KBM-7 (cell line): ENCODE measurements at places on chromosomes 4 and X.

DNA sequence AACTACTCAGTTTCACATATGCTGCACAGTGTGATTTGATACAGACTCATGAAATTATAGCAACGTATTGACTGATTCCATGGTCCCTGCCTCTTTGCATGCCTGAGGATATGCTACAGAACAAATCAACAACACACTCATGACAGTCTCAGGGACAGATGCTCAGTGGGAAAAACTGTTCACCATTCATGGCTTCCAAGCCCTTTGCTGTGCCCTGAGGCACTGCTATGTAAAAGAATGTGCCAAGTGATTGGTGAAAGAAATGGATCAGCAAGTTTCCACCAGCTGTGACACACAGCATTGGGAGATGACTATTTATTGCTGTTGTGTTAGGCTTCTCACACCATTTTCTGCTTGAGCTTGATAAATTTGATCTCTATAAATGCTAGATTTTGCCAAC, 825.6 kb upstream of the INTU start:
- DNase-seq: no peak

DNA sequence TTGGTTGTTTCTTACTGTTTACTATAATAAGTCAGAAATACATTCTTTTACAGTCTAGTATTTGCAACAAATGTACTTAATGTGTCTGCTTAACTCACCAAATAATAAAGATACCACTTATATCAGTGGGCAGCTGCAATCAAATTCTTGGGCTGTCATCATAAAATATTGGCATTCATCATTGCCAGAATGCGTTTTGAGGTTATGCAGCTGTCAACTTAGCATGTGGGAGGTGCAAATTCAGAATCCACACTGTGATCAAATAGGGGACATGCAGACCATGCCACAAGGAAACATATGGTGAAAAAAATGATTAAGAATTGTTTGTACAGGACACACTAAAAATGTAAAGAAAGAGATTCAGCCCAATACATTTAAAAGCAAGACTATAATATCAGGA, 86.5 kb downstream of the HCCS start:
- DNase-seq: no peak

DNA sequence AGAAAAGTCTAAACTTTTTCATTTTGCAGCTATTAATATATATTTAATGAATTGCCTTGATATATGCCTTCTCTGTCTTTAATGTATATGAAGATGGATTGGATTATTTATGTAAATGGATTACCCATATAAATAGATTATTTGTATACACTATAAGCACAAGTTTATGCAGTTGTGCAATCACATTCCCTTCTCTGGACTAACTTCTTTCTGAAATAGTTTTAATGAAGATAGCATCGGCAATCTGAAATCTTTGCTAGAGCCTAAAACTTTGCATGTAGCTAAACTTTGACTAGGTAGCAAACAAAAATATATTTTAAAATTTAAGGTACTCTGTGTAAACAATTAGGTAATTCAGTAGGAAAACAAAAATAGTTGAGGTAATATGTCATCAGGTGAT, 127.8 kb downstream of the PCDH7 start:
- no peak for DNase-seq

- DNase-seq: no peak
Observed at GRCh38 chr4:73230865-73231517, 27.6 kb downstream of the ANKRD17 start.

DNA sequence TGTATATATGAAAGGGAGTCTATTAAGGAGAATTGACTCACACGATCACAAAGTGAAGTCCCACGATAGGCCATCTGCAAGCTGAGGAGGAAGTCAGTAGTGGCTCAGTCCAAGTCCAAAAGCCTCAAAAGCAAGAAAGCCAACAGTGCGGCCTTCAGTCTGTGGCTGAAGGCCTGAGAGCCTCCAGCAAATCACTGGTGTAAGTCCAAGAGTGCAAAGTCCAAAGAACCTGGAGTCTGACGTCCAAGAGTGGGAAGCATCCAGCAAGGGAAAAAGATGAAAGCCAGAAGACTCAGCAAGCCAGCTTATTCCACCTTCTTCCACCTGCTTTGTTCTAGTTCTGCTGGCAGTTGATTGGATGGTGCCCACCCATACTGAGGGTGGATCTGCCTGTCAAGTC, 104.1 kb downstream of the IL1RAPL2 start:
- DNase-seq: no peak

GRCh38 chr4:151389311-151389710, 19.7 kb upstream of the FHIP1A start:
- DNase-seq: no peak

DNA sequence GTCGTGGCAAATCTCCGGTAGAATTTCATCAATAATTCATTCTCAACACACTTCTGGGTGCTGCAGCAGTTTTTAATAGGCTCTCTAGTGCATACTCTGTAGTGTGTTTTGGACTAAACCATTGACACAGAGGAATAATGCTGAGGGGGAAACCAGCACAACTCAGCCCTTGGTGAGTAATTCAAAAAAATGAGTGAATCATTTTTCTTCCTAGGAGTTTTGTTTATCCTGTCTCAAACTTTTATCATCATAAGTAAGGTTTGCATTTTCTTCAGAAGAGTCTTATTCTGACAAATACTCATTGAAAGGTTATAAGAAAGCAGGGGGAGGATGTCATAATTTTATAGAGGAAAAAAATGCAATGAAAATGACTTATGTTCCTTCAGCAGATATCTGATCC, 2542.7 kb downstream of the PCDH7 start:
- DNase-seq: no peak

DNA sequence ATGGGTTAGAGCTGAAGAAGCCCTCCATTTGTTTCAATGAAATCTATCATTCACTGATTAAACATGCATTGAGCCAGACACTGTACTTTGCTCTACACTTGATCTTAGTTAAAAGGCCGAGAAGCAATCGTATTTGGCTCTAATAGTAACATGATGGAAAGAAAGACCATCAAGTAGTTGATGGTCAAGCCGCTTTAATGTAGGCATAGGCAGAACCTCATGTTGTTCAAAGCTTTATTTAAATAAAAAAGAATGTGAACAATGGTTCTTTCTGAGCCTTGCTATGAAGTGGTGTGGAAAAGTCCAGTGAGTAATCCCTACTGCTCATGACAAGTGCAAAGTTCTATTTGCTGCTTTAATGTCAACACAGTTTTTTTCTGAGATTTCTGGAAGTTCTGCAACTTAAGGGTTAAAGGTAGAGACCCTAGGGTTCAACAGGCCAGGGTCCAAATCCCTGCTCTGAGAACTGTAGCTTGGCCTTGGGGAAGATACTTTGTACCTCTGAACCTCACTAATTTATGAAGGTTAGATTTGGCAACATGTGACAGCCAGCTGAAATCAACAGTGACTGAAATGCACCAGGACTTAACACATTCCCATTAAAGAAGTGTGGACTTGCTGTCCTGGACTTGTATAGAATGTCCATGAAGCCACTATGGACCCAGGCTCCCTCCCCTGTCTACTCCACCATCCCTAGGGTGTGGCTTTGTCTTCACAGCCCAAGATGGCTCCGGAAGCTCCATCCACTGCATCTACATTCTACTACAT, 17.9 kb upstream of the LAP3 start:
- no peak for DNase-seq

GRCh38 chr4:17854036-17854435, 43.3 kb downstream of the NCAPG start:
- DNase-seq: no peak
